ENCODE measurements at places on chromosomes 6 and 20.

DNA sequence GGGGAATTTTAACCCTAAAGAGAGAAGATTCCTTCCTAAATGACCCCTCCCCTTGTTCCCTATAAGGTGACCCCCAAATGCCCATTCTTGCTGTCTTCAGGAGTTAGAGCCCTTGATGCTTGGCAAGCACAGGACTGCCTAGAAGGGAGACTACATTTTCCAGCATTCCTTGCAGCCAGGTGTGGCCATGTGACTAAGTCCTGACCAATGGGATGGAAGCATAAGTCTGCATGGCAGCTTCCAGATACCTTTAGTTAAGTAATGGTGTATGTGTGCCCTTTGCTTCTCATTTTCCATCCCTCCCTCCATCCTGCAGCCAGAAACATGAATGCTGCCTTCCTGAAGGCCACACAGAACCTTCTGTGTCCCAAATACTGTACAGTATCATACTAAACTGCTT, 5.5 kb downstream of the BFSP1 start:
- no peak for DNase-seq

DNA sequence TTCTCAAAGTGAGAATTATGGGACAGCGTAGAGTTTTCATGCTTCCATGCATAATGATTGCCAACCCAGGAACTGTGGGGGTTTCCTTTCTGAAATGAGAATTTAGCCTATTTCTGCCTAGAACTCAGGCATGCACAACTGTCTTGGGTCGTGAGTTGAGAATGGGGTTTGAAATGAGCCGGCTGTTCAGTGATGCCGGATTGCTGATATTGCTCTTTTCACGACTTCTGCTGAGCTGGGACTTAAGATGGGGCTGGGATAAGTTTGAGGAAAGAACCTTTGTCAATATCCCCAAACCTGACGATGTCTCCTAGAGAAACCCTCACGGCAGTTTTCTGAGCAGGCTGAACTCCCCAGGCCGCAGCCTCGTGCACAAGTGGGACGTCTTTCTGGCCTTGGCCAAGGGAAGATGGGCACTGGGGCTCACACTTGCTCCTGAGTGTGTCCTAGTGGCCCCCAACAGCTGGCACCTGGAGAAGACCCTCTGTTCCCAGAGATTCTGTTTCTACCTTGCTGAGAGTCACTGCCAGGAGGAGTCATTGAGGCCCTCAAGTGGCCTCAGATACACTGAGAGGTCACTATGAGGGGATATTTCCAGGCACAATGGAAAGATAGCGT, 34.1 kb upstream of the RIN2 start:
- no peak for DNase-seq

- DNase-seq, result no peak
These were observed 75.4 kb upstream of the ZNF217 start for GRCh38 chr20:53668992-53669391.

DNA sequence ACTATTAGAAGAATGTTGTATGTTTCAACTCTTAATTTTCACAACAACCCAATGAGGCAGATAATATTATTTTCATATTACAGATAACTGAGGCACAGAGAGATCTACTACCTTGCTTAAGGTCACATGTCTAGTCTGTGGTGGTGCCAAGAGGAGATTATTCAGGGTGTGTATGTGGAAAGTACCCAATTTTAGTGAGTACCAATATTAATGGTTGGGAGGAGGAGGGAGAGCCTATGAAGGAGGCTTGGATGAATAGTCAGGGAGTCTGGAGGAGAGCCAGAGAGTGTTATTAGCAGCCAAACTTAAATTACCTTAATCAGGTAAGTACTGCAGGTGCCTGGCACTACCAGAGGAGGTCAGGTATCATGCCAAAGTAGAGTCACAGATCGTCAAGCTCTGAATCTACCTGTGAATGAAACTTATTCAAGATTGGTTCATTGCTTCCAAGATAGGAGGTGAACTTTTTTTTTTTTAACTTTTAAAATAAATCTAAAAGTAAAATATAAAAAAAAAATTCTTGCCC, 10.9 kb upstream of the CALHM6 start:
- no peak for DNase-seq

GRCh38 chr6:160737934-160738333, 35.9 kb downstream of the PLG start:
- DNase-seq, result no peak

DNA sequence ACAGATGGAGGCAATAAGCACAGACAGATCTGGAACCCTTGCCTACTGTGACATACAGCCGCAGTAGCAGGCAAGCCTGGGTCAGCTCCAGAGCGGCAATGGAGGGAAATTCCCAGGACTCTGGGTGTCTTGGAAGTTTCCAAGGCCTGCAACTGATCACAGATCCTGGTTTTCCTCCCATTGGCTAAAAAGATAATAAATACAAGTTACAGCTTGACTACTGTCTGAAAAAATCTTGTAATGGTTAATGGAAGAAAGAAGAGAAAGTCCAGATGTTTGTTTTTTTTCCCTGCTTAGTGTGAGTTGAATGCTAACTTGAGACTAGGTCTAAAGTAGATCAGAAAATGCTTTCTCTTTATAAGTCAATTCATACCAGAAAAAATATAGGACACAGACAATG, 307.6 kb downstream of the ALDH8A1 start:
- no peak for DNase-seq

DNA sequence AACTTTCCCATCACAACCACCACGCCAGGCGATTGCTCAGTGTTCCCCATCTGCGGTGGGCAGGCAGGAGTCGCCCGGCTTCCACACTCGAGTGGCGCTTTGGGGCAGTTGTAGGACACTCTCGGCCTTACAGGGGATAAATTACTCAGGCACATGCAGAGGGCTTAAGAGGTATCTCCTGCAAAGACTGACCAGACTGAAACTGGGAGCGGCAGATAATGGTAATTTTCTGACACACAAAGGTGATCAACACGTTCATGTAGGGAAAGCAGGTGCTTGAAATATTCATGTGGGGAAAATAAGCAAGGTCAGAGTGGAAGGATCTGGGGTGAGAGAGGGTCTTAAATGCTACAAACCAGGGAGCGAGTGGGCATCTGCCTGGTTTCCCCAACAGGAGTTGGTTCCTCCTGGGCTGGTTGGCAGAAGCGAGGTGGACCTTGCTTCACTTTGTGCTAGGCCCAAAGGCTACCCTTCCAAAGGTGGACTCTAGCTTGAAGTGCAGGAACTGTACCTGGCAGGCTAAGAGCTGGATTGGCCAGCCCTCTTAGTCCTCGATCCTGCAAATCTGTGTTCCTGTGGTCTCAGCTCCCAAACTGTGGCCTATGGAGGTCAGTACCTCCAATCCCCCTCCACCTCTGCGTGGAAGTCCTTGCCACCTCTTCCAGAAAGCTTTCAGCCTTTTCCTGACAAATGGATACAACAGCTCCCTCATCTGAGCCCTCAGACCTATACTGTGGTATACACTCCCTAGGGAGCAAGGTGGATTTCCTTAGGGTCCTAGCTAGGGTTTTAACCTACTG, 16.7 kb downstream of the PLAGL2 start:
- no peak for DNase-seq

- DNase-seq, result no peak
These were observed 10.3 kb upstream of the TBC1D32 start for GRCh38 chr6:121344539-121344938.

- DNase-seq, result no peak
These were observed 92.2 kb downstream of the CEP57L1 start for GRCh38 chr6:109187399-109188114.

DNA sequence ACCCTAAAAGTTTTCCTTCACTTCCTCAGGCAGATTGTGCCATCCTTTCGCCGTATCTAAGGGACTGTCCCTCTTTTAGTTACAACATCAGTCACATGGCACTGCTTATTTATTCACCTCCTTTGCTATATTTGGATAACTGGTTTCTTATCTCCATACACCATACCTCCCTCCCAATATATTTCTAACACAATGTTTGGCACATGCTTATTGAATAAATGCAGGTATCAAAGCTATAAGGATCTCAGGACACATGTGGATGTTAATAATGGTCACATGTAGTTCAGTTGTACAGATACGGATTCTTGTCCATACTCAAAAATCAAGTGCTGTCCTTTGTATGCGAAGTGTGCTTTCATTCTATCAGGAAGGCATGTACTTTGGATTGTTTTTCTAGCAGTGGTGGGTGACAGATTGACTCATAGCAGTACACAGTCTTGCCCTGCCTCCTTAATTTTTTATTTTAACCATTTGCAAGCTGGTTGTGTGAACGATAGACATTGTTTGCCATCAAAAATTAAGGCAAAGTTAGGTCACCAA, 407.1 kb upstream of the RUNX2 start:
- DNase-seq, result no peak

DNA sequence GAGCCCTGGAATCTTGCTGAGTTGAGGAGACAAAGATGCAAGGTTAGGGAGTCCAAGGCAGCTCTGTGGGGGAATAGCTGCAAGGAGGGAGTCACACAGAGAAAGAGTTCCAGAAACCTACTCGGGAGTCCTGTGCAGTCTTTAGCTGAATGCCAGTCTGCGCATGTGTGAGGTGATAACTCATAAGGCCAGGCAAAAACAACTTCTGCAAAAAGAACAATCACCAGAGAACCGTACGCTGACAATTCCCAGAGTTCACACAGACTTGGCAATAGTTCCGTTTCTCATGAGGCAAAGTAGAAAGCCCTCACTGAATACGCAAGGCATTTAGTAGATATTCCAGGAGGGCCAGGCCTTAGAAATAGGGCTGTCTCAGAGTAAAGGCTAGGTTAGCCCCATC, 135.2 kb upstream of the TAB2 start:
- no peak for DNase-seq

DNA sequence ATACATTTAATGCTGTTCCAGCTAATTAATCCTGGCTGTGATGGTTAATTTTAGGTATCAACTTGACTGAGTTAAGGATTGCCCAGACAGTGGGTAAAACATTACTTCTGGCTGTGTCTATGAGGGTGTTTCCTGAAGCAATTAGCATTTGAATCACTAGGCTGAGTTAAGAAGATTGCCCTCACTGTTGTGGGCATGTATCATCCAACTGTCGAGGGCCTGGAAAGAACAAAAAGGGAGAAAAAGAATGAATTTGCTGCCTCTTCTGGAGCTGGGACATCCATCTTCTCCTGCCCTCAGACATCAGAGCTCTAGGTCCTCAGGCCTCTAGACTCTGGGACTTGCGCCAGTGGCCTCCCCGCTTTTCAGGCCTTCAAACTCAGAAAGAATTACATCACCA, 34.3 kb downstream of the SDHAF4 start:
- DNase-seq, result no peak

DNA sequence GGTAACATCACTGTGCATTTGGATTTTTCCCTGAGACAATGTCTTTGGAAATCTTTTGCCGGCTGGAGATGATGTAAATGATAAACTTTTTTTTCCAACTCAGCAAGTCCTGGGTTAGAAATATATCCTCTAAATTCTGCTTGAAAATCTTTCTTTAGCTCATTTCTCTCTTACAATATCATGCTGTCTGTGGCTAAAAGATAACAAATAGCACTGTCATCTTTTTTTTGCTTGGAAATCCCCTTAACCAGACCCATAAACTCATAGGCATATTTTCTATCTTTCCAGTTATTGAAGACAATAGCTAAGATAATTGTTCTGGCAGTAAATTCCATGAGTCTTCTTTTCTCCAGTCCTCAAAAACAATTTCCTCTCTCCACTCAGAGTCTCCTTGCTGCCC, 481.5 kb downstream of the NKAIN2 start:
- DNase-seq, result no peak

GRCh38 chr20:45968801-45969711, 2.9 kb downstream of the ZNF335 start:
- no peak for DNase-seq

GRCh38 chr20:1225783-1226654, at the start of gene RAD21L1:
TSS of gene RAD21L1 (plus strand) at chr20:1226044. CDS start at chr20:1228454, 2,410 bp downstream.
- no peak for DNase-seq

GRCh38 chr6:29916741-29917140, 25.6 kb upstream of the HLA-A start:
- DNase-seq, result no peak

DNA sequence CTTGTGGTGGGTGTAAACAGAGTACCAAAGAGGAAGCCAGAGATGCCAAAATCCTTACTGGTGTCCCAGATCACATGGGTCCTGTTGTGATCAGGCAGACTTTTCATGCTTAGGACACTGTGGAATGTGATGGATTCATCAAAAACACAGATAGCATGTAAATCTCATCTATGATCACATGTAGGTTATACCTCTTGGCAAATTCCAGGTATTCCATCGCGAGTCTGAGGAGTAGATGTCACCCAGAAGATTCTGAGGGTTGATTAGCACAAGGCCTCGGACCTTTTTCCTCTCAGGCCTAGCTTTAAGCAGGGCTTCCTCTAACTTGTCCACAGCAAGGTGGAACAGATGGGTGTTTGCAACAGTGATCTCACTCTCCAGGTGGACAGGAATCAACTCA, 28.3 kb upstream of the SSR1 start:
- DNase-seq, result no peak

DNA sequence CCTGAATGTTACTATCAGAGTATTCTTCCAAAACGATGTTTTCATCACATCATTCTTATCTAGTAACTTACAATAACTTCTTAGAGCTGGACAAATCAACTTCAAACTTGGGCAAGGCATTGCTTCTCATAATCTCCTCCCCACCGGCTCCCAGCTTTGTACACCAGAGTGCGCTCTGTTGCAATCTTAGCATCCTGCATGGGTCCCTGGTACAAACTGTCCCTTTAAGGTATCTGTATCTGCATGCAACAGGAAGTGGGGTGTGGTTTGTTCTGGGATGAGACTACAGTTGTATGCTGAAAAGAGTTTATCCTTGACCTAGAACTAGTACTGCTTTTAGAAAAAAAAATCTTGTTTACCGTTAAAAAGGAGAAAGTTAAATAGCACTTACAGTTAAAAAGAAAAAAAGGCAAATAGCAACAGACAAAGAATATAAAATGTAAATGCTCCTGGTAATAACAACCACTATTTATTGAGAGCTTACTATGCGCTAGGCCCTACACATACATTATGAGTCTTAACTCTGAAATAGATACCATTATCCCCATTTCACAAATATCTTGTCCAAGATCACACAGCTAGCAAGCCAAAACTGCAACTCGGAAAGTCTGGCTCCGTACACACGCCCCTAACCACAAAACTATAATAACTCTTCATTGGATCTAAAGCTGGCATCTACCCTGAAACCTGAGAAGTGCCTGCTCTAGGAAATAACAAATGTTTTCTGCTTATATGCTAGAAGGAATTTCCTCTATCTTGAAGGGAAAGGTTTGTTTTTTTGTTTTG, 9.8 kb upstream of the HECA start:
- no peak for DNase-seq

DNA sequence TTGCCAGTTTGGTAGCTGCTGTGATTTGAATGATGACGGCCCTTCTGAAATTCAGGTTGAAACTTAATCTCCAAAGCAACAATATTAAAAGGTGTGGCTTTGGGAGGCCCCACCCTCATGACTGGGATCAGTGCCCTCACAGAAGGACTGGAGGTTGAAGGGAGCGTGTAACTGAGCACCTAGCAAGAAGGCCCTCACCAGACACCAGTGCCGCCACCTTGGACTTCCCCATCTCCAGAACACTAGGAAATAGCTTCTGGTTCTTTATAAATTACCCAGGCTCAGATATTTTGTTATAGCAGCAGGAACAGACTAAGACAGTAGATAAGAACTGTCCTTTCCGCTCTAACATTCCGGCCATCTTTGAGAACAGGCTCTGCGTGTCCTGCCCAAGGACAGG, 243.1 kb downstream of the DLL1 start:
- no peak for DNase-seq

Measured in thoracic aorta (tissue), 2 donors.